ENCODE measurements at places on chromosomes 5 and 9.

GRCh38 chr9:129283291-129283691 is 105.2 kb upstream of the IER5L start:
- DNase-seq, result no peak

DNA sequence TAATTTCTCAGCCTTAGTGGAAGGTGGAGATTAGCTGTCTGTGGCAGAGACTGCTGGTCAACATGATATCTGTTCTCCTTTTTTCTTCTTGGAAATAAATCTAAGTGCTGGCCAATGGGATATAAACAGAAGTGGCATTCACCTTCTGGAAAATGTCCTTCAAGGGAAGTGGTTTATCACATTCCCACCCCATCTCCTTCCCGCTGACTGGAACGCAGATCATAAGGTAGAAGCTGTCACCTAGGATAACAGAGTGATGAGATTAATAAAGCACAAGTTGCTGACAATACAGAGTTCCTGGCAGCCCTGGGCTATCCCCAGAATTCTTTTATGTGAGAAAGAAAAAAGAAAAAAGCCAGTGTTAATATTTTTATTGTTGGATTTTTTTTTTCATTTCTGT is 109.7 kb upstream of the OSMR start:
- no peak for DNase-seq

- DNase-seq, result no peak
Observed at GRCh38 chr5:113038714-113039113, 62.1 kb downstream of the DCP2 start.

GRCh38 chr5:65913519-65913918 is 12.9 kb upstream of the ERBIN start:
- no peak for DNase-seq

- peak; percentile 76 for DNase-seq
Observed at GRCh38 chr5:150299571-150300327, 3.0 kb downstream of the ARSI start.

GRCh38 chr5:29262339-29263123 is 1931.0 kb upstream of the CDH6 start:
- no peak for DNase-seq

GRCh38 chr9:135902655-135903357 is 4.5 kb downstream of the CAMSAP1 start:
- DNase-seq, result no peak

DNA sequence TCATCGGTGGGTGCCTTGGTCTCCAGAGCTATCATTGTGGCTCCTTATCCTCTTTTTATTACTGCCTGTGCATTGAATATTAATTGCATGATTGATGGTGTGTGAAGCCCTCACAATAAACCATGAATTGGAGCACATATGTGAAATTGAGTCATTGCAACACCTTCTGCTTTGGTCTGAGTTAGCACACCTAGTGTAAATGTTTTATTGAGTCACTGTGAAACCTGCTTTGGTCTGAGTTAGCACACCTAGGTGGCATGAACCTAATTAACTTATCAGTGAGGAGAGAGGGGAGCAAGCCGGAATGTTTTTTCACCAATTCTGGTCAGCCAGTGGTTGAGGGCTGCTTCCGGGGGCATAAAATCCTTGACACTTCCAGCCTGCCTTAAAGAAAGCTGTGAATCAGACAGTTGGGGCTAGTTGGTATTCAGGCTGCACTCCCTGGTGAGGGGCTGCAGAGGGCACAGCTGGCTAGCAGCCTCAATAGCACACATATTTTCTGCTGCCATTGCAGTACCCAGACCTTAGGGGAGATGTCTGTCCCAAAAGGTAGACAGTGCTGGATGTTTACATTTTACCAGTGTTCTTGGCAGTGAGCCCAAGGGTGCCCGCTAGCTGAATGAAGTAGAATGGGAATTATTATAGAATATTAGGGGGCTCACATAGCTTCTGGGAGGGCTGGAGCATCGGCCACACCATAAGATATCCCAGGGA is 76.5 kb upstream of the GOLM1 start:
- no peak for DNase-seq

DNA sequence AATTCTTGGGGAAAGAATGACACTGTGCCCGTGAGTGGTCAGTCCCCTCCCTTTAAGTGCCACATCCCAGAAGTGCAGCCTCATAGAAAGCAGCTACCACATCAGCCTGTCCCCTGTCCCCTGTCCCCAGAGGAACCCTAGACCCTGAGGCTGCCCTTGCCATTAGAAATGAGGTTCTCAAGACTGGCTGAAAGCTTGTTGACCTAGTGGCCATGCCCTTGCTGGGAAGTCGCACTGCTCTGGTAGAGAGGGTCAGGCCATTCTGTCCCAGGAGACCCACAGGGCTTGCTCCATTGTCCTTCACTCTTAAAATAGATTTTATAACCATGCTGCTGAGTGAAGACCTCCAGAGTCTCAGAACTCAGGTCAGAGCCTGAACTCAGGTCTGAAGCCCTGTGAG is 184.5 kb downstream of the RGS3 start:
- DNase-seq, result no peak

- DNase-seq, result peak; percentile 83
Observed at GRCh38 chr5:72166070-72166979, 59.0 kb downstream of the MAP1B start.

DNA sequence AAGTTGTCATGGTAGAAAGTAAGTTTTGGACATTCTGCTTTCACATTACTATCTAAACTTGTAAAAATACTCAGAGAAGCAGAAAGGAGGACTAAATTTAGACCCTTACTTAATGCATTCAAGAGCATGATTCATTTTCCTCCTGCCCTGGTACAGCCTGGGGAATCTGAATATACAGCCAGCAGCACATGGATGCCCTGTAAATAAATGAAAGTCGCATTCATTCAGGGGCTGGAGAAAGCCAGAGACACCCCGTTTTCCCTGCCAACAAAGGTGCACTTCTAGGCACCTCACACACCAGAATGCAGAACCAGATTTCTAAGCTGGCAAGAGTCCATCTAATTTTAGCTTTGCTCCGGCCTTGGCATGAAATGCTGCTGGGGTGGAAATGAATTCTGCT is 172.7 kb upstream of the KLF9 start:
- DNase-seq, result peak; percentile 93

- DNase-seq, result peak; percentile 49
Observed at GRCh38 chr9:38083858-38084555, 15.0 kb upstream of the SHB start.

DNA sequence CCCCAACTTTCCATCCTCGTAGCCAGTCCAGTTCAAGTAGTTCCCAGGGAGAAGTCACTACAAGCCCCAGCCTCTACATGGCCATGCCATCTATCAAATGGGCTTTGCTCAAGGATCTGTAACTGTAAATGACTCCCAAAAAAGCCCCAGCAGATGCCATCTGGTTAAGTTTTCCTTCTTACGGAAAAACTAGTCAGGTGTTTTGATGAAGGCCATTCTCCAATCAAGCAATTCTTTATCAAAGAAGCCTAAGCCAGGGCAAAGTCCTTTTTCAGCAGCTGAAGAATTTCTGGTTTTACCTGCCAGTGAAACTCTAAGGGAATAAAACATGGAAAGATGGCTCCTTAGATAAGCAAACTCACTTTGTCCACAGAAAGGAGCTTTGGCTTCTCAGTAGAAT is 21.9 kb upstream of the ZNF622 start:
- no peak for DNase-seq

GRCh38 chr9:134175808-134176598 is 11.6 kb upstream of the RNU6ATAC start:
- DNase-seq, result no peak

GRCh38 chr9:96626912-96627311 is 7.3 kb upstream of the CDC14B start:
- no peak for DNase-seq

- DNase-seq, result no peak
Observed at GRCh38 chr9:134451700-134452458, 125.6 kb downstream of the RXRA start.

- no peak for DNase-seq
Observed at GRCh38 chr5:180823940-180824629, 21.5 kb upstream of the MGAT1 start.

DNA sequence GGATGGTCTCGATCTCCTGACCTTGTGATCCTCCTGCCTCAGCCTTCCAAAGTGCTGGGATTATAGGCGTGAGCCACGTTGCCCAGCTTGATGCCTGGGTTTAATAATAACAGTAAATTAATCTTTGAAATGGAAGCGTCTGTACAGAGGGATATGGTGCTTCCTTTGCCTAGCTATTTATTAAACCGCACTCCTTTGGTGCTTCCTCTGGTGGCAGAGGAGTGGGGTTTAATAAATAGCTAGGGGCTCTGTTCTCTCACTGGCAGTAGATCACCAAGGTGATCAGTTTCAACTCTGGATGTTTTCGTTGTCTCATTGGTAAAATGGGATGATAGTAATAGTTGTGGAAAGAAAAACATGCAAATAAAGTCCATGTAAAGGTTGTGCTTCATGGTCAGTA is 1122.5 kb upstream of the WWC1 start:
- DNase-seq, result no peak

GRCh38 chr5:8650186-8650585 is 781.2 kb downstream of the MTRR start:
- DNase-seq, result peak; percentile 69

GRCh38 chr9:127654619-127655018 is 42.5 kb downstream of the STXBP1 start:
- DNase-seq, result peak; percentile 36

DNA sequence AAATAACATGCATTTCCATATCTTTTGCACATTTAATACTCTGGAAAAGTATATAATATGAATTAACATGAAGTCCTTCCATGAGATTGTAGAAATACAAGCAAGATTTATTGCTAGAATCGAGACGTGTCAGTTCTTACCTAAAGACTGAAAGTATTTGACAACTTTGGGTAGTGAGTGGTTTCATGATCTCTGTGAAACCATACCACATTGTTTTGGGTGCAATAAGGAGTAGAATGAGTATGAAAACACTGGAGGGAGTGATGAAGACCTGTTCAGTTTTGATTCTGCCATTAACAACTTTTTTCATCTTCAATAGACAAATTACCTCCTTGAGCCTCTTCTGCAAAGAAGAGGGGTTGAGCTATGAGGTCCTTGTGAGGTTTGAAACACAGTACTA is 133.7 kb downstream of the NUDT12 start:
- DNase-seq, result no peak

- DNase-seq, result peak; percentile 93
Observed at GRCh38 chr9:36163049-36163785, 6.0 kb upstream of the CCIN start.

GRCh38 chr9:98502311-98502975 is 206.3 kb downstream of the GABBR2 start:
- DNase-seq, result peak; percentile 36

DNA sequence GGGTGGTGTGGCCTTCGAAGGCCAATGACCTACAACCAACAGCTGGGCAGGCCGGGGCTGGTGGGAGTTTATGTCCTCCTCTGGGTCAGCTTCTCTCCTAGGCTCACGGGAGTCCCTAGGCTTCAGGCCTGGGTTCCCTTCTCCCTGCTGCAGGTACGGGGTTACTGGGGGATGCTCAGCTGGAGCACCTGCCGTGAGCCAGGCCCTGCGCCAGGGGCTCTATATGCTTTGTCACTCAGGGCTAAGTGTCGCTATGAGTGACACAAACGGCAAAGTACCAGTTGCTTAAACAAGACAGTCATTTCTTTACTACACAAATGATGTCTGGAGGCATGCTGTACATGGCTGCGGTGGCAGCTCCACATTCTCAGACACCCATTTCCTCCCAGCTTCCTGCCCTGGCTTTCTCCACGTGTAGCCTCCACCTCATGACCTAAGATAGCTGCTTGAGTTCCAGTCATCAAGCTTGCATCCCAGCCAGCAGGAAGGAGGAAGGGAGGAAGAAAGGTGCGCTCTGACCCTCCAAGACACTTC is 22.5 kb upstream of the NINJ1 start:
- no peak for DNase-seq

GRCh38 chr5:458547-459353 is 15.8 kb downstream of the EXOC3 start:
- peak; percentile 65 for DNase-seq

DNA sequence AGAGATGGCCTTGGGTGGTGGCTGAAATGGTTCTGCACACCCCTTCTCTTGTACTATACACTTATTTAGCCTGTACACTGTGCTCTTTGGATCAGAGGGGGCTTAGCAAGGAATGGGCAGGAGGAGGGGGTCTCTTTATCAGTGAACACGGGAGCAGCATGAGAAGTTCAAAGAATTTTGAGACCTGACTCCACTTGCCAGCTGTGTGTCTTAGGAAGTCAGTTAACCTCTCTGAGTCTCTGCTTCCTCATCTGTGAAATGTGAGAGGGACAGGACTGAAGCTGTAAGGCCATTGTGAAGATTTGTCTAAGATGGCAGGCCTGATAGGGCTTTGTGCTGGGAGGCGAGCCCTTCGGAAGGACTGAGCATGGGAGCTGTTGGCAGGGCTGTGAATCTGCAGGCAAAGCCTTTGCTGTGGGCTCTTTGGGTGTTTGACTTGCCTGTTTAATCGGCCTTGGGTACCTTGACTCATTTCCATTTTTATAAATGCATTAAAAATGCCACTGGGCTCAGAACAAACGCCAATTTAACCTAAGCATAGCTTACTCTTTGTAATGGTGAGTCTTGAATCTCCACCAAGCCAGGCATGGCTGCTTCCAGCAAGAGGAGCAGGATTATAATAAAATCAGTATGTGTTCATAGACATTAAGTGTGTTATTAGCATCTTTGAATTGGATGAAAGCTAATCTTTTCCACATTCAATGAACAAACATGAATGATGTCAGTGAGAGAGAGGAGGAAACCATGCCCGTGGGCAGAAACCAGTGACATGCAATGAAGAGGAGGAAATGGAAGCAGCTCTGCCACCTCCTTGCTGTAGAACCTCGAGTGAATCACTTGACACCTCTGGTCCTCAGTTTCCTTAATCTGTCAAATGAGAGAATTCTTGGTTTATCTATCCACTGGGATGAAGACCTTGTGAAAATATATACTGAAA is 89.4 kb downstream of the MACROH2A1 start:
- peak; percentile 6 for DNase-seq

GRCh38 chr5:67765697-67766096 is 449.9 kb upstream of the PIK3R1 start:
- DNase-seq, result no peak

DNA sequence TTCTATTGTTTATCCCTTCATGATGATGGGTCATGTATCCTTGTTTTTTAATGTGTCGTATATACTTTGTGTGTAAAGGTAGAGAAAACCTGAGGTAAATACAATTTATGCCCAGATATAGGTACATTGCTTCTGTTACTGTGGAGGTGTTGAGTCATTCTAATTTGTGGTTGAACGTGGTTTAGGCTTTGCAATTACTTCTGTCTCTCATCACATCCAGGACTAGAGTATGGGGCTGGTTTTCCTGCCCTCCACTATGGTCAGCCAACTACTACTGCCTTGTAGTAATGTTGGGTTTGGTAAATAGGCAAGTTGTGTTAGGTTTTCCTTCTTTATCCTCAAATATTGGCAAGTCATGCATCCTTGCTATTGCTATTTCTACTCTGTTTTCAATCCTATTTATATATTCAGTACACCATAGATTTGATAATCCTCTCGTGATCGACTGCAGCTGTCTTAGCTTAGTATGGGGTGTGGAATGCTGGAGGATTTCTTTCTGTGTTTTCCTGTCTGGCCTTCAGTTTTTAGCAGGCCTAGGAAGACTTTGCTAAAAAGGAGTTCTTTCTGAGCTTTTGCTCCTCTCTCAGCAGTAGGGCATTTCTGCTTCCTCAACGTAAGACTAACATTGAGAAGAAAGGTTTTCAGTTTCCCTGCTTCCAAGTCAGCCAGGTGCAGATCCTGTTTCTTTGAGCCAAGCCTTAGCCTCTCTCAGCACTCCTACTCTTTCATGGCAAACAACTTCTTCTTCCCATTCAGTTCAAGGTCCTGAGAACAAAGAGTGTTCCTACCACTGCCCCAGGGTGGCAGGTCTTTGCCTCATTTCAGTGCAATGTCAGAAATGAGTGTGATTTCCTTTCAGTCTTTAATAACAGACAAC is 844.4 kb upstream of the CDH18 start:
- DNase-seq, result no peak
